ENCODE measurements at places on chromosomes 4 and X.

DNA sequence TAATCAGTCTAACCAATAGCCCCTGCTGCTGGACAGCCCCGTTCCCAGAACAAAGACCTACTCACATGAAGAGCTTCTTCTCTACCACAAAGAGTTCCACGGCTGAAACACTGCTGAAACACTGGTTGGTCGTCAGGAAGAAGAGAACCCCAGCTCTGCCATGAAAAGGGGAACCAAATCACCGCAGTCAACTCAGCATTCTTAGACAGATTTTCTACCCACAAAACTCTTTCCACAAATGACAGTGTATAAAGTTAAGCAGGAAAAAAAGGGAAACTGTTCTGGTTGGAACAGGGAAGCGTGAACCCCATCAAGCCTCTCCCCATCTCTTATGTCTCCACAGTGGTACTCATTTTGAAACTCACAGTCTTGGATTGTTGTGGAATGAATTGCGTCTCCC, 57.3 kb downstream of the ABCG2 start:
- DNase-seq: no peak

- DNase-seq: no peak
These were observed 143.6 kb downstream of the SLIT2 start for GRCh38 chr4:20395160-20395773.

DNA sequence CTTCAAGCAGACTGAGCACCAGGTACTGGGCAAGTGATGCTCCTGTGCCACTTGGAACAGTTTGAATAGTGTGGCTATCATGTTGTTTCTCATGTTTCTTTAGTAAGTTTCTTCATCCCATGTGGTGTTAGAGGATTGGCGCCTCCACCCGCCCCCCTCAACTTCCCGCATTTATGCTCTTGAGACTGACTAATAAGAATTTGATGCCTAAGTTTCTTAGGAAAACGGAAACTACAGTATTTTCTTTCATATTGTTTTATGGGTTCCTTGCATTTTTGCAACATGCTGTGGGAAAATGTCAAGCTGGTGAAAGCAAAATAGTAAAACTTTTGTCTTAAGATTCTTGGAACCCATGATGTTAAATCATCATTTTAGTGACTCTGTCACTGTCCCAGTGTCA, 101.2 kb upstream of the SLC4A4 start:
- DNase-seq: no peak

GRCh38 chrX:11886745-11887144, 128.7 kb downstream of the MSL3 start:
- no peak for DNase-seq

DNA sequence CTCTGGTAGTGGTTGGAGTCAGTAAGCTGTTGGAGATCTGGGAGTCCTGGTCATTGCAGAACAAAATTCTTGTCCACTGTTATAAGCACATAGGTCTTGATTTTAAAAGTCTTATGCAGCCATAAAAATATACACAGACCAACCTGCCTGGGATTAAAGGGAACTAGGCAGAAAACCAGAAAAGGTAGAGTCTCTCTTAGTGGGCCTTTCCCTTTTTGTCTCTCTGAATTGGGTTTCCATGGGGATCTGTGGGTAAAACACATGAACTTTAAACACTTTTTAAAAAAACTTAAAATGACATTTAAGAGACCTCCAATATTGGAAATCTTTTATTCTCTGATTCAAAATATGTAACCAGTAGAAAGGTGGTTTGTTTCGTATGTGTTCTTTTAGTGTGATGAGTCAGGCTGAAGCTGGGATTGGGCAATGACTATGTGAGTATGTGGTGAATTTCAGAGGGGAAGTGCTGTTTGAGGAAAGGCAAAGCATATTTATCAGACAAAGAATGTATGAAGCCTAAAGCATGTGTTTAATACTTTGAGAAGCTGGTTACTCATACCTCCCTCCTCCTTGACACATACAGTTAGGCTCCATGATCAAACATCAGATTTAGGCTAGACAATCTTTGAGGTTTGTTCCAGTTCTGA, 29.6 kb downstream of the SLC16A2 start:
- DNase-seq: no peak

- DNase-seq: no peak
These were observed 515.0 kb downstream of the INPP4B start for GRCh38 chr4:142331132-142331531.

DNA sequence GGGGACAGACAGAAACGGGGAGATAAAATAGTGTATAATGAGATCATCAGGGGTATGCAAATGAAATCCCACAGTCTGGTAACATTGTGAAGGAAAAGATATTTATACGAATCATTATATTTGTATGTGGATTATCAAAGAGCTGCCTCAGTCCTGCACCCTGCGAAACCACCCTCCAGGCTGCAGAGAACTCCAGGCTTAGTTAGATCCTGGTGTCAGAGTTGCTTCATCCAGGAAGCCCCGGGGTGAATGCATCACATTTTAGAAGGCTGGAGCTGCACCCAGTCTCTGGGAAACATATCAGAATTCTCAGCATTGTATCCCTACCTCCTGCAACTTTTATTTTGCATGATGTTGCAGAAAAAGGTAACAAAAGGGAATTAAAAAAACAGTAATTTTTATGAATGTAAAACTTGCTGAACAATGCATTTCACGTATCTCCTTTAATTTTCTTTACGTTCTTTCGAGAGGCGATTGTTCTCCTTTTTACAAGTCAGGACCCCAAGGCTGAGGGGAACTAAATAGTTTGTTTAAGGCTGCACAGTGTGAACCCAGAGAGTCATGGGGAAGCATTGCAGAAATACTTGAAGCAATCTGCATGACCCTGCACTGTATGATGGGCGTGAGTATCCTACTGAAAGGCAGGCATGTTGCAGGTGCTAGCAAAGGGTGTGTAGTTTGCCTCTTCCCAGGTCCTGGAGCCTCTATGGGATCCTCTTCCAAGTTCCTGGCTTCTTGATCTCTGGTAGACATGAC, 299.5 kb upstream of the CLNK start:
- DNase-seq: no peak

DNA sequence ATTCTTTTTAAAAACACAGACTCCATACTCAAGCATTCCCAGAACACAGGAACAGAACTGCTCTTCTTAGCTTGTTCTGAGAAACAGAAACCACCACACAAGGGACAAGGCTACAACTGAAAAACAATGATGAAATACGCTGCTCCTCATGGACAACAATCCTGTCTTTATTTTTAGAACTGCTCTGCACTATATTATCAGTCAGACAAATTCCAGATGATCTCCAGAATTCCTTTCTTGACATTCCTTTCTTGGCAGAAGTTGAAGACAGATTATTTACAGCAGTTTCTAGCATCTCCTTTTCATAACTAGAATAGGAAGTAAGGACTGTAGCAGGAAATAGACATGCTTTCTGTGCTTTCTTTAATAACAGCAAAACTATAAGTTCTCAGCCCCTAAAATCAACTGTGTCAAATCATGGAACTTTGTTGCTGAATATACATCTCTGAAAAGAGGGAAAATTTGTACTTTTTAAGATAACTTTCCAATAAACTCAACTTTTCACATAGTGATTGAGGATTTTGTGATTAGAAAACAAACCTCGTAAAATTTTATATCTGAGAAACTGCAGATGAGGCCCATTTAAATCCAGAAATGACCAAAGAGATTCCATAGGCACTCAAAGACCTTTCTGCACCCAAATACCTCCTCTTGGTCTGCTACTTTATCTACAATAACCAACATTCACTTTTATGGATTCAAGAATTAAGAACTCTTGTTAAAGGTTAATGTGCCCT, 35.9 kb downstream of the ANTXR2 start:
- no peak for DNase-seq

- DNase-seq: no peak
These were observed 390.0 kb downstream of the GRXCR1 start for GRCh38 chr4:43282534-43282933.

DNA sequence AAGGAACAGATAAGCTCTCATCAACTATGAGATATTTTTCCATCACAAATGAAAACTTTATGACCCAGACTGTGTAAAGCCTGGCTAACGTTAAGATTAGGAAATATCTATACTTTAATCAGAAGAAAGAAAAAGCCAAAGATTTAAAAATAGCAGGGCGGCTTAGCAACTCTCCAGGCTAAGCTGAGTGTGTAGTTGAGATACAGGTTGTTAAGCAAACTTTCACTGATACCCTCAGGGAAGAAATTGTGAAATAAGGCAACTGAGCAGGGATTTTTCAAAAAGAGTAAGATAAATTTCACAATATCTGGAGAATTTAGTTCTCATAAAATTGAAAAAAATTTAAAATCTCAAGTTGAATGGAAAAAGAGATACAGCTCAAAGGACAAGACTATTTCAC, 382.0 kb downstream of the RAPGEF2 start:
- DNase-seq: no peak

DNA sequence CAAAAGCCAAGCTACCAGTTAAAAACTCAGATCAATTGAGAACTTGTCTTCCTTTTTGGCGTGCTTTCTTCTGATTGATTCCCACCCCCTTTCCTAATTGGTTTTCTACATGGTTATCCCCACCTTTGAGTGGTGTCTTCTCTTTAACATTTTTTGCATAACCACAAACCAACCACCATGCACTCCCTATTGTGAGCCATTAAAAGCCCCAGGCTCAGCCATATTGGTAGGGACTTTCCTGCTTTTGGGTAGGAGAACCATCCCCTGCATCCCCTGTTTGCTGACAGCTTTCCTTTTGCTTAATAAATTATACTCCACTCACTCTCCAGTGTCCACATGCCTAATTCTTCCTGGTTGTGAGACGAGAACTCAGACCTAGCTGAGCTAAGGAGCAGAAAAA, 1651.4 kb upstream of the IGFBP7 start:
- DNase-seq: no peak

- DNase-seq: no peak
These were observed 33.4 kb downstream of the RUFY3 start for GRCh38 chr4:70754990-70755688.

GRCh38 chrX:15911734-15912550, 57.3 kb upstream of the AP1S2 start:
- no peak for DNase-seq

DNA sequence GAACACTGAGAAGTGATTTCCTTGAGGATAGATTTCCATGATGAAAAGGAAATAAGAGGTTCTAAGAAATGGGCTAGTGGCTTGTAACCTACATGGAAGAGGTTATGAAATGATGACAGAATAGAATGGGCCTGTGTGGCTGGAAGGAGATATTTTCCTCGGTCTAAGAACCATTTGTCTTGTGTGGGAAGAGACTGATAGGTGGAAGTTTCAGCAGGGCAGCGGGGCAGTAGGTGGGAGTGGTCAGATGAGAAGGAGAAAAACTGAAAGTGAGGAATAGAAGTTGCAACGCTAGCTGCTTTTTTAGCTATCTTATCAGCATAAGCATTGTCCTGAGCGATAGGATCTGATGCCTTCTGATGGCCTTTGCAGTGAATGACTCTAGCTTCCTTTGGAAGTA, 211.4 kb upstream of the GALNT7 start:
- DNase-seq: no peak

GRCh38 chr4:95540227-95540626, 8.5 kb downstream of the UNC5C start:
- no peak for DNase-seq

DNA sequence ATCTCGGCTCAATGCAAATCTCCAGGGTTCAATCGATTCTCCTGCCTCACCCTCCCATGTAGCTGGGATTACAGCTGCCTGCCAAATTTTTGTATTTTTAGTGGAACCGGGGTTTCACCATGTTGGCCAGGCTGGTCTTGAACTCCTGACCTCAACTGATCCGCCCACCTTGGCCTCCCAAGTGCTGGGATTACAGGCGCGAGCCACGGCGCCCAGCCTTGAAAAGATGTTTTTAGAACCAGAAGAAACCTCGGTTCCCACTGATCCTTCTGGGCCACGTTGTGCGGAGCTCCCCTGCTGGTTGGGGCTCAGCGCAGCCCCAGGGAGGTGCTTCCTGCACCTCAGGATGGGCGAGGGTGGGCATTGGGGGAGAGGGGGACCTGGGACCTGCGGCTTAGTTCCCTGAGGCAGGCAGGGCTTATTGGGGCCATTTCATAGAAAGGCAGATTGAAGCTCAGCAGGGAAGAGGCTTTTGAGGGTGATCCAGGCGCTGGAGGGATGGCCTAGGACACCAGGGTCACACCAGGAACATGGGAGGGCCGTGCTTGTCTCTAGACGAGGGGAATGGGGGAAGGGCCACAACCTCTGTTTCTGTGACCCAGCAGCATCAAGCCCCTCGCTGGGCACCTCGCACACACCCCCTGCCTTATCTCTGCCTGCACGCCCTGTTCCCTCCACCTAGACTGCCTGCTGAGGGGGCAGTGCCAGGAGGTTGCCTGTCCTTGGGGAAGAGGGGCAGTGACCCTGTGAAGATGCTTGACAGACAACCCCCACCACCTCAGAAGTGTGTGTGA, 6.3 kb upstream of the ADD1 start:
- no peak for DNase-seq

- no peak for DNase-seq
These were observed 171.4 kb downstream of the GPC3 start for GRCh38 chrX:133813971-133814370.

GRCh38 chr4:56704089-56704871, 23.2 kb upstream of the HOPX start:
- no peak for DNase-seq

DNA sequence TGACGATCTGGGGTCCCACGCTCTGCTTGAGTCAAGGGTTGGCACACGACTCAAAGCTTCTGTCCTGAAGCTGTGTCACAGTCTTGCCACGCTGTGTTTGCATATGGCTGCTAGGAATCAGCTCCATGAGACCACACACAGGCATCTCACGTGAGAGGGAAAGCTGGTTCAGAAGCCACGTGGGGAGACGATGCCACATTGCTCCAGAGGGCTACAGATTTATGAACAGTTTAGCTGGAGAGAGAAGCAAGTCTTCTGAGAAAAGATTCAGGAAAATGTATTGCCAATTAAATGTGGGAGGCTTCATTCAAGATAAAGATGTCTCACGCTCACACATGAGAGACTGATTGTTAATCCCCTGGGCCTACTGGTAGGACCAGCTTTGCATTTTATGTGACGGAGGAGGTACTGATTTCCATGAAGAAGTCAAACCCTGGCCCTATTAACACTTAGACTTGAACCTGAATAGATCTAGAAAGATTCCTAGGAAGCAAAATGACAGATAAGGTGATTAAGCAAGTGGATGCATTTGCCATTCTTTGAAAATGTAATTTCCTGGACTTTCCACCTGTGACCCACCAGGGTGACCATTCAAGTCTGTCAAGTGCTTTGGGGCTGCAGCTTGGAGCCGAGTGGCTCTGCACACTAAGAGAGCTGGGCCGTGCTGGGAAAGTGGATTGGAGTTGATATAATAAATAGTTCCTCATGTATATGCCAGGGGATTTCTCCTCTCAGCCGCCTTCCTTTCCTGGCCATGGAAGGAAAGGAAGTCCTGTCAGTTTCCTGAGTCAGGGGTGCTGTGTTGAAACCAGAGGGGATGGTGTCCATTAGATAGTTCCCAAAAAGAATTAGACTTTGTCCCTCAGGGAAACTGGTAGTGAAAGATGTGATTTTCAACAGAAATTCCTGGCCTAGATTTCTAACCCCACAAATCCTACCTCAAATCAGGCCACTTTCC, 29.0 kb downstream of the ENPP6 start:
- DNase-seq: no peak
